Stimulated activated CD8-positive, alpha-beta memory T cell treated with anti-CD3 and anti-CD28 coated beads, Interleukin-7, amount 100 ng/mL, for 48 hours (primary cell): ENCODE measurements at places on chromosomes 16 and 17.

GRCh38 chr16:1960665-1961630 is 1.6 kb downstream of the NDUFB10 start:
- no peak for DNase-seq

DNA sequence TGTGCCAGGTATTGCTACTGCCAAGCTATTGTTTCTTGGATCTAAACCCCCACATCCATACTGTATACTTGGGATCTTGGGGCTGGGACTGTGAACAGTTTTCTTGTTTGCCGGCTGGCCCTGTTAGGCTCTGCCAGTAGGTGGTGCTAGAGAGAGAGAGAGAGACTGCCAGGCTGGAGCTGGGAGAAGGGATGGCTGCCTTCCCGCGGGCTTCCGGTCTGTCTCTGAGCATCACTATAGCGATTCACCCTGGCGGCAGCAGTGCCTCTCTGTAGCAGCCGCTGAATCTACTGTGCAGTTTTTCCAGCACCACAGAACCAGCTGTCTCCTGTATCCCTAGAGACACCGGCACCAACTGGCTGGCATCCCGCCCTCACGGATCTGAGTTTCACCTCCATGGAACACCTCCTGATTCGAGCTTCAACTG is 201.2 kb downstream of the UTP18 start:
- peak; percentile 19 for DNase-seq

DNA sequence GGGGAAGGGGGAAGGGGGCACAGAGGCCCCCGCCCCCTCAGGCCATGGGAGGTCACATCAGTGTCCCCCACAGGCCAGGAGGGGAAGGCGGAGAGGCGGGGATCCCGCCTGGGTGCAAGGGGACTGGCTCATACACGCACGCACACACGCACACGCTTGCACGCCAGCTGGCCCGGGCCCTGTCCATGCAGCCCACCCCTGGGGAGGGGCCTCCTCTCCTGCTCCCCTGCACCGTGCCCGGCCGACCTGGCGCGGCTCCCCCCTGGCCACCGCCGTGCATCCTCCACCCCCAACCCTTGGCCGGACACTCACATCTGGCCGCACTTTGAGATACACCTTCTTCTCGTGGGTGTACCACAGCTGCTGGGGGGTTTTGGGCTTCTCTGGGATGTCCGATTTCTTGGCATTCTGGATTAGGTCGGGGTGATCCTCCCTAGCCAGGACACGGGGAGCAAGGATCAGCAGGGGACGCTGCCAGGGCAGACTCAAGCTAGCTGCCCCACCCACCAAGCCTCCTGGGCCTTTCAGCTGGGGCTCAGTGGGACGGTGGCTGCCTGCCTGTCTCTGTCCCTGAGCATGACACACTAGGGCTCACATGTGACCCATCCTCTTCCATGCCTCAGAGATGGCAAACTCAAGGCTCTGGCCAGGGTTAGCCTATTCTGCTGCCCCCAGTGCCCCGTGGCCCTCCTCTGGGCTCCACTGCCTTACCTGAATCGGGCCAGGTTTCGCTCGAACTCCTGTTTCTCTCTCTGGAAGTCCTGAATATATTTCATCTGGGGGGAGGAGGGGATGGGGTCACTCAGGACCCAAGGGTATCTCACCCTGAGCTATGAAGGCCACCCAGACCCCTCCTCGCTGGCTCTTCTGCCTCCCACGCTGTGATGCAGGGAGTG is 6.7 kb downstream of the UBTF start:
- DNase-seq: no peak

DNA sequence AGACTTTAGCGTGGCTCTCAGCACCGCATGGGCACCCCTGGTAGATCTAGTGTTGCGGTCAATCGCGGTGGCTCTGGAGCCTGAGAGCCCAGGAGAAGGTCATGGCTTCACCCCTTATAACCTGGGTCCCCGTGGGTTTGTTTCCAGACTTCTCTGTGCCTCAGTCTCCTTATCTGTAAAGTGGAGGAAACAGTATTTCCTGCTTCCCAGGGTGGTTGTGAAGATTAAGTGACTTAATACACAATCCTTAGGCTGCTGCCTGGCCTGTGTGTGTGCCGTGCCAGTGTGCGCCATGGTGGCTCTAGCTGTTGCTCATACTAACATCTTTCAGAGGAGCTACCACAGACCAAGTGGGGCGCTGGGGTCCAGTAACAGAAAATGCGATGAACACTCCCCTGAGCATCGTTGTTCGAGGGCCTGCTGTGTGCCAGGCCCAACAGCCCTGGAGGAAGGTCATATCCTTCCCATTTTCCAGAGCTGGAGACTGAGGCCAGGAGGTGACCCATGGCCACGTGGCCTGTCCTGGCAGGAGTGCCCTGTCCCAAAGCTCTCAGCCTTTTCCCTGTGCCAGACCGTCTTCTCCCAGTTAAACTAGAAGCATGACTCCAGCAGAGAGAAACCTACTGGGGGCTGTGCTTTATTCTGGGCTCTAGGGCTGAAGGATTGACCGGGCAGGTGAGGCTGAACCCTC is 70.1 kb downstream of the CMIP start:
- no peak for DNase-seq

GRCh38 chr17:70276906-70277305 is 107.6 kb downstream of the KCNJ2 start:
- no peak for DNase-seq

DNA sequence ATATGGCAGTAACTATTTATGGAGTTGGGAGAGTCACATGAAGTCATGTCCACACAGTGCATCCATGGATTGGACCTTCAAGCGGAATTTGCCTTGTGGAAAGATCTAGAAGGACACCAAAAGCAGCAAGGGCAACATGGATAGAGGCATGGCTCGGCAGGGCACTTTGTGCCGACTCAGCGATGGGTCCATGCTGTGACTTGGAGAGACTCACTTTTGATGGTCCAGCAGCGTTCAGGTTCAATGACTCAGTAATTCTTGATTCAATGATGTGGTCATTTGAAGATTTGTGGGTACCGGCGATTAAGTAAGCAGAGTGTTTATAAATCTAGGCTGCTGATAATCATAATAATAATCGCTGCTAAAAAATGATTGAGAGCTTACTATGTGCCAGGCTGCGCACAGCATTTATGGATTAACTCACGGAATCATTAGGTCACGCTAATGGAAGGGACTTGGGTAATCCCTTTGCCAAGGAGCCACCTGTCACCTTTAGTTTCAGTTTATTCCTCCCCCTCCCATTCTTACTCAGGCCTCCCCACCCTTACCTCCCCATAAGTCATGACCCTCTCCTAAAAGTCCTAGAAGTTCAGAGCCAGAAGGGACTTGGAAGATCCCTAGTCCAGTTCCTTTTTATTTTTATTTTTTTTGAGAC is 127.5 kb upstream of the CRHR1 start:
- no peak for DNase-seq

GRCh38 chr16:12462426-12463280 is 341.0 kb downstream of the CPPED1 start:
- no peak for DNase-seq

DNA sequence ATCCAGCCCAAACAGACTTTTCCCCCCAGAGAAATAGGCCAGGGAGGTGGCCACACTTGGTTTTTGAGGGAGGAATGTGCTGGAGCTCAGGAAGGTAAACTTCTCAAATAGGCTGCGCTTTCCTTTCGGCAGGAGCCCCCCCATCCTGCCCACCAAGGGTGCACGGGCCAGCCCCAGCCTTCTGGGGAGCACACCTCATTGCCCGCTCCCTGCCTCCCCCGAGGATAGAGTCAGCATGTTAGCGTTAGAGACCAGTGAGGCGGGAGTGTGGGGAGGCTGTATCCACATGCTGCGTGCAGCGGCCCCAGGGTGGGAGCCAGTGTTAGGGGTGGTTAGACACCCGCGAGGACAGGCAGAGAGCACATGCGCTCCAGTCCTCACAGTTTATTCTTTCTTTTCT is 42.3 kb downstream of the PIPOX start:
- no peak for DNase-seq

DNA sequence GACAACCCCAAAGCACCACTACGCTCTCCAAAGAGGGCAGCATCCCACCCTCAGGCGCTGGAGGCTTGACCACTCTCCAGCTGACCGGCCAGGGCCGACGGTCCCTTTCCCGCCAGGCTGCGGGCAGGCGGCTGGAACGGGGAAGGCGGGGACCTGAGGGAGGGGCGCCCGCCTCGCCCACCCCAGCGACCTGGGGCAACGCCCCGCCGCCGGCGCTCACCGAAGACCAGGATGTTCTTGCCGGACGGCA is 431 bp downstream of the DYNC1LI2 start:
- DNase-seq: no peak

- no peak for DNase-seq
These were observed 32.8 kb upstream of the METRNL start for GRCh38 chr17:83046448-83047181.

DNA sequence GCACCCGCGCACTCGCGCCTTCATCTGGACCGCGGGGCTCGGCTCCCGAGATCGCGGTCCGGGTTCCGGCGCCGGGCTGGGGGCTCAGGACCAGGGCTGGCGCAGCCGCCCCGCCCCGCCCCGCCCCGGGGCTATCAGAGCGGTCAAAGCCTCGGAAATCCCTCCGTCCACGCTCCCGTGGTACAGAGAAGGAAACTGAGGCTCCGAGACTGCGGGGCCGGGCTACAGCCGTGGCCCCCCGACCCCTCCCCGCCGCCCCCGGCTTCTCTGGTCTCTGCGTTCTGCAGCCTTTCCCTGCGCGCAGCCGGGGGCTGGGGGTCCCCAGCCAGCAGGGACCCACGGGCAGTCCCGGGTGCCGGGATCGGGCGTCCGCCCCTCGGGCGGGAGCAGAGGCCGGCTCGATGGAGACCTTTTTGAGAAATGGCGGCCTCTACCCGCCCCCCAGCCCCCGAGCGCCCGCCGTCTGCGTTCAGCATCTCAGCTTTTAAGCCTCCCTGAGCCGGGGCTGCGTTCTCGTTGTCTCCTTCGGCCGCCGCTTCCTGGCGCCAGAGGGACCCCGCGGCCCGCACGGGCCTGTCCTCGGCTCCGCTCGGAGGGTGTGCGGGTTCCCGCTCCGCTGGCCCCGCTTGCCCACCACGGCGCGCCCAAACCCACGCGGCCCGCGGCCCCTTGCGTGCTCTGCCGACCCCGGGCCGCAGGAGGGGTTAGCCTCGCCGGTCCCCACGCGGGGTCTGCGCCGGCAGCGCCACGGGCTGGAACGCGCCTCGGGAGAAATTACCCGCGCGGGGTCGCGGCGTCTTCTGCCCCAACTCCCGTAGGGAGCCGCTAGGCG is 1.5 kb upstream of the NPTX1 start:
- DNase-seq: no peak

- DNase-seq: peak; percentile 79
These were observed 26.5 kb upstream of the LASP1NB start for GRCh38 chr17:38898812-38899348.

DNA sequence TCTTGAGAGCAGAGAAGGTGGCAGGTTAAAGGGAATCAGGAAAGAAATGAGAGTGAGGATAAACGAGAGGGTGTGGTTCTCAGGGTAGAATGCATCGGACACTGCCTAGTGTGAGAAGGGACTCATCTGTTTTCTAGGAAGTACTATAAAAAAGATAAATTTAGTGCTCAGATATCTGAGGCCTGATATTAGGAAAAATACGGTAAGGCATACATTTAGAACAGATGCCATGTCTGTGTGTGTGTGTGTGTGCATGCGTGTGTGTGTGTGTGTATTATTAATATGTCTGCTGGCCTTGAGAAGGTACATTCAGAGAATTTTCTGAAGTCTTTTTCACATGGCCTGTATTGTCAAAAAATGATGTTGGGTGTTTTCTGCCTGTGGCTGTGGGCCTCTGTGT is 414.8 kb downstream of the MAF start:
- DNase-seq: no peak

DNA sequence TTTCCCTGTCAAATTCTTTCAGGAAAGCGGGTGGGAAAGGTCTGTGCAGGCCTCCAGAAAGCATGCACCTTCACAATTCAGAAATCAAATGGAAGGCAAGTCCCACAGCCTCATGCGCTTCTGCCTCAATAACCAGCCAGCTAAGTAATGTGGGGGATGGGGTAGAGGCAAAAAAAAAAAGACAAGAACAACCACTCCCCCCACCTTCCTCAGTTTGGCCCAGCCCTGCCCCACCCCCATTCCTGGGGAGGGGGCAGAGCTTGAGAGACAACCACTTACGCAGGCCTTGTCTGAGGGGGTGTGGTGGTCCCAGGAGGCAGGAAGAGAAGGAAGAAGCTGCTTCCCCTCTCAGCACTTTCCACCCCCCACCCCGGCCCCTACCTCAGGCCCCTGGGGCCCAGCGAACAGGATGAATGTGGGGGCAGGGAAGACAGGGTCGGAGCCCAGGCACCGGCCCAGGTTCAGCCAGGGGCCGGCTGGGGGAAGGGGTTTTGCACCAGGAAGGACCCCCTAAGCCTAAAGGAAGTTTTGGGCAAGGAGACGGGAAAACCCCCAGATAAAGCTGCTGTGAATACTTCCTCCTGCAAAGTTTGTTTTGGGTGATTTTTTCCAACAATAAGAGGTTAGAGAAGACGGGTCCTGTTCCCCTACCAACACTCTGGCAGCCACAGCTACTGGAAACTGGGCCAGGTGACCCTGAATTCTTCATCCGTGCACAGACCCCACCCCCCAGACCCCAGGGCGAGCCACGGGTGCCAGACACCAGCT is 1.2 kb downstream of the JUP start:
- DNase-seq: no peak

DNA sequence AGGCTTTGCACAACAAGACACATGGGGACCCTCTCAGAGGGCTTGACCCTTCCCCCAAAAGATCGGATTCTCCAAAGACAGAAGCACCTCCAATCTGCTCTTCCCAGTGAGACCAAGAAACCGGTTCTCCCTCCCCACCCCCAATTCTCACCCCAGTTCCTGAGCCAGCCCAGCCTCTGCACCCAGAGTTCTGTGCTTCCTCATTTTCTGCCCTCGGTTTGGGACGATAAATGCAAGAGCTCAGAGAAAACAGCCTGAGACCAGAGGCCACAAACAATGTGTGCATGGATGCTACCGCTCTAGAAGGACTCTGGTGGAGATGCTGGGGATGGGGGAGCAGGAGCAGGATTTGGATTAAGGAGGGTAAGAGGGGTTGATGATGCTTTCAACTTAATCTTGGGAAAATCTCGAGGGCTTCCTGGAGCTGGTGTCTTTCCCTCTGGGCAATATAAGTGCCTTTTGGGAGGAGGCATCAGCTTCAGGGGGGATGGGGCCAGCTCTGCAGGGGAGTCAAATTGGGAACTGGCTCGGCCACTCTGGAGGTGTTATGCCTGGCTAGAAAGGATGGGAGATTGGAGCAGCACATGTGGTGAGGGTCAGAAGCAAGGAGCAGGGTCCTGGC is 6.0 kb downstream of the KRT15 start:
- DNase-seq: no peak

DNA sequence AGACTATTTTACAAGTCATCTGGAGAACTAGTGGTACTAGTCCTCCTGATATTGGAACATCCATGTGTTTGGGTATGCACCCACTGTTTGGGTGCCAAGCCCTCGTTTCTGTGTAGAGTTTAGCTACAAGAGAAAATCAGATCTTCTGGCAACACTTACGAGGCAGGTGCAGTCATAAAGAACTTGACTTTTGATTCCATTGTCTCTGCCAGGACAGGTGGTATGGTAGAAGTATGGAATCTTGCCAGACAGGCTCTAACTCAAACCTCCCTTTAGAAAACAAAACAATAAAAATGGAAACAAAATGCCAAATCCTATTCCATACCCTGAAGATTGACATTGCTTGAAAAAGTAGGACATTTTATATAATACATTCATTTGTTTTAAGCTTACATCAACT is 16.0 kb downstream of the RNF43 start:
- no peak for DNase-seq
